ENCODE measurements at places on chromosomes 3 and 15.

GRCh38 chr3:13301286-13301987 lies 118.7 kb downstream of the NUP210 start:
- peak; percentile 25 for DNase-seq

DNA sequence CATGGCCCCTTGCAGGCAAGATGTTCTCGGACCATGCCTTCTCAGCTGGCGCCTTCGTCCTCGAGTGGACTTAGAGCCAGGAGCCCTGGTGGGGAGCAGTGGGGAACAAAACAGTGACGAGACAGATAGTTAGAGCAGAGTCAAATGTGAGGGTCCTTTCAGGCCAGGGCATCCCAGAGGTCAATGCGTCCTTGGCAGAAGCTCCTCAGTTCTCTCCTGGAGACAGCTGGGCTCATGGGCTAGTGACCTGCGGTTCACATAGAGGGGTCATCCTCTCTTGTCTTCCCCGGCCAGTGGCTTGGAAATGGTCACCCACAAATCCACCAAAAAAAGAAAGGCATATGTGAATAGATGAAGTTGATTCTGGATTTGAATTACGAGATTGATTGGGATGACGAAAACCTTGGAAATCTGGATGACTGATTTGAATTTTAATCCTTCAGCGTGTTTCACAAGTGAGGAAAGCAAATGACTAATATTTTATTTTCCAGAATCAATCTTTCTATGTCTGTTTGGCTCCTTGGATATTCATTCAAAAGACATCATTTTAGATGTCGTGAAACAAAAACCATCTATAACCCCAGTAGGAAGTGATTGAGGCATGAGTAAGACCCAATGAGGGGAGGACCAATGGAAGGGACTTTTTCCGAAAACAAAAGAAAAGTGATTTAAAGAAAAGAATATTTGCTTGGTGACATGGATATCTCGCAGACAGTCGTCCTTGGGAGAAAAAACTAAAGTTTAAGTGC lies 84.5 kb downstream of the ASB7 start:
- no peak for DNase-seq

GRCh38 chr15:80494351-80494751 lies 90.2 kb downstream of the ARNT2 start:
- DNase-seq, result no peak

DNA sequence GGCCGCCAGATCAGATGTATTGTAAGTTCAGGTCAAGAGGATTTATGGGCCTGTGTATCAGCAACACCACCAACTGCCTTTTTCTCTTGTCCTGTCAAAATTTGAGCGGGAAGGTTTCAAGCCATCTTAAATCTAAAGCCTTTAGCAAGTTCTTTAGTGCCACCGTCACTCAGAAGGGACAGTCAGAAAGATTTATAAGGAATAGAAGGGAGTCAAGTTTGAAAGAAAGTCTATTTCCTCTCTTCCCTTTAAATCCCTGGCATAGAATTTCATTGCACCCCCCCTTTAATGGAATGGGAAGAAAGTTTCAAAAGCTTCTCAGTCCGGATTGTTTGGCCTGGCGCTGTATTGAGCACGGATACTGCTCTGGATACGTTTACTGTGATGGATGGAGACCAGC lies 359.4 kb downstream of the FEZF2 start:
- DNase-seq, result no peak

GRCh38 chr15:91456921-91457320 lies 356.9 kb downstream of the SV2B start:
- no peak for DNase-seq

DNA sequence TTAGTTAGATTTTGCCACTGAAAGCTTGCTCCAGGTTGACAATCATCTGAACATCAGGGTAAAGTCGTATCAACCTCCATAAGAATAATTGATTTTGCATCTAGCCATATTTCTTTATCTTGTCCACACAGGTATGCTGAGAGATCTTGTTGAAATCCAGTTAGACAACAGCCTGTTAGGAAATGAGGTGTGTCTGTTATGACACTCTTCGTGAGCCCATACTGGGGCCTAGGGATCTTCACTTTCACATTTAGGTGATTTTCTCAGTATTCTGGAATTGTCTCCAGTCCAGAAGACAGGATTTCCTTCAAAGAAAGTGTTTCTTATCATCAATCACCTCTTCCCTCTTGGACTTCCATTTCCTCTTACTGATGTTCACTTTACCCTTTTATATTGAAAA lies 18.1 kb downstream of the DNAJB11 start:
- no peak for DNase-seq

Measured in Right ventricle myocardium superior (tissue), 1 donor.